ENCODE measurements at places on chromosomes 2 and 18.

GRCh38 chr2:46825231-46825938, 90.2 kb downstream of the MCFD2 start:
- DNase-seq = no peak

DNA sequence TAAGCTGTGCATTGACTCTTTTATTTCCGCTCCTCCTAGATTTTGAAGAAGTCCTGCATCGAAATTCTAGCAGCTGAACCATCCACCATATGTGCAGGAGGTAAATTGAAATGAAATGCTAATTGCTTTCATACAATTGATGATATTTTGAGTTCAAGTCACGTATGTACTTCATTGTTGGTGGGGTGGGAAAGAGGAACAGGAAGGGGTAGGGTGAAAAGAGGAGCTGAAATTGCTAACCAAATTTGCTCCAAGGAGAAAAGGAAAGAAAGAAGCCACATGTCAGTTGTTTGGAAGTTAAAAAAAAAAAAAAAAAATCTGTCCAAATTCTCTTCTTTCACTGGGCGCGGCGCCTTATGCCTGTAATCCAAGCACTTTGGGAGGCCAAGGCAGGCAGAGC, 77.8 kb downstream of the ANTXR1 start:
- no peak for DNase-seq

DNA sequence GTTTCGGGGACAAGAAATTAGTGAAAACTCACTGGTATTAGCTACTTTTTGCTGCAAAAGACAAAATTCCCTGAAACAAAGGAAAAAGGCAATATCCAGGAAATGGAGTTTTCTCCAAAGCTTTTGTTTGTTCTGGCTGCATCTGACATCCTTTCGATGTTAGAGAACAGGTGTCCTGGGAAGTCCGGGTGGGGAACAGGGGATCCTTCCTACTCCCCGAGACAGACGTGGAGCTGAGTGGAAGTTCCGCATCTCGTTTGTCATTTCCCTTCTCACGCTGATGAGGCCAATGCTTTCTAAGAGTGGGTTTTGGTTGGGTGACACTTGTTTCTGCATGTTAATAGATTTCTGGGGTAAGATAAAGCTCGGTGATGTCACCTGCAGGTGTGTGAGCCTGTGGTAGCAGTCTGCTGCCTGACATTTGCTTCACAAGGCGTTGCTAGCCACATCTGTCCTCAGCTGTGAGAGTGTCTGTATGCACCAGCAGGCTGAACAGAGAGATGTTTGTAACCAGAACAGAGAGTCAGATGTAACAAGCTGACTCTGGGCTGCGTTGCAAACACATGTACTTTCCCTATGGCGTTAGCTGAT, 125.9 kb downstream of the ACOXL start:
- DNase-seq = peak; percentile 54

DNA sequence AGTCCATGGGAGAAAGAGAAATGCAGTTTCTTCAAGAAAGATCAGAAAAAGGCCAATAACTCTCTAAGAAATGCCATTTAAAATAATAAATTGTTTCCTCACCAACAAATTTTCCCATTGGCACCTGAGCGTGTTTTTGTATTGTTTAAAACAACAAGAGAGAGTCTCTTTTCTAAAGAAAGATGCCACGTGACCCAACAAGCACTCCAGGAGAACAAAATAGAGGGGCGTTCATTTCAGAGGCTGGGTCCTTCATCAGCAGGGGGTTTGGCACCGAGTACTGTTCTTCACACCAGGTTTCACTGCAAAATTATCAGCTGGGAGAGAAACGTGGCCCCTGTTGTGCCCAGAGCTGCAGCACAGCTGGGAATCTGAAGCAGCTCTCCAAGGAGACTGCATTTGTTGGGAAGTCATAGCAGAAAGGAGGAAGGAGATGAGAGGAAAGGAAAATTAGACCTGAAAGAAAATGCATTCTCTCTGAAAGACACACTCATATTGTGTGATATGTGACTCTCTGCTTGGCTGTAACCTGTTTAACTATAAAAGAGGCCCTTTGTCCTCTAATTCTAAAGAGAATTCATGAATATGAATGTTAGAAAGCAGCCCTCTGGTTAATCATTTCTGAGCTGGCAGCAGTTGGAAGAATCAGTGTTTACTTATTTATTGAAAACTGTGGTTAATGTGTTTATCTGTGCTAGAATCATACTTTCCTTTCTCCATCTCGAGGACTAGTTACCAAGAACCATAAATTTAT, 205.3 kb upstream of the CDH20 start:
- DNase-seq = no peak

Data from transverse colon (tissue), 4 donors.